ENCODE measurements at places on chromosomes 11 and 22.

DNA sequence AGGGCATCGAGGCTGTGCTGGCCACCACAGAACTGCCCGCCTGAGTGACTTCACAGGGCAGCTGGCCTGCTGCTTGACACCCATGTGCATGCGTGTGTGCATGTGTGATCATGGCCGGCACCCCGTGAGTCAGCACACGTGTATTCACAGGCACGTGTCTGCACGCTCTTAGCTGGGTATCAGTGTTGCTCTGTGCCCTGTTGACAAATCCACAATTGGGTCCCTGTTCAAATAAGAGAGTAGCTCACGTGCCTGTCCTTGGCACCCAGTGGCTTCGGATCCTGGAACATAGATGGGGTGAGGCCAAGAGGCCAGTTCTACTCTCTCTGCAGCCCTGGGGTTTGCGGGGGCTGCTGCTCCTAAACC lies 14.0 kb downstream of the B3GAT1 start:
- no peak for DNase-seq

GRCh38 chr22:30235687-30236170 lies 10.8 kb downstream of the LIF start:
- peak; percentile 42 for DNase-seq

DNA sequence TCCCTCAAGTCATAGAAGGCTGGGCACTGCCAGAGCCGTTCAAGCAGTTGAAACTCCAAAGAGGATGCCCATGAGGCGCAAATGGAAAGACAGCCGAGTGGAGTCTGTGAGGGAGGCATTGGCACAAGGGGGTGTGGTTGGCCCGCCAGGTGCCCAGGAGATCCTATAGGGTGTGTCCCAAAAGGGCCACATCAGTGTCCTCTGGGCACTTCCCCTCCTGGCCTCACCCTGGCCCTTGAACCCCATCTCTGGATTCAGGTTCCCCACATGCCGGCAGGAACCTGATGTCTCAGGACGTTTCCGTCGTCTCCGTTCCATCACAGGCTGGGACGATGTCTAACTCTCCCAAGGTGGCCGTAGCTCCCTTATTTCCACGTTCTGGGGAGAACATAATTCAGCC lies 54.3 kb downstream of the SBF1 start:
- DNase-seq, result no peak

DNA sequence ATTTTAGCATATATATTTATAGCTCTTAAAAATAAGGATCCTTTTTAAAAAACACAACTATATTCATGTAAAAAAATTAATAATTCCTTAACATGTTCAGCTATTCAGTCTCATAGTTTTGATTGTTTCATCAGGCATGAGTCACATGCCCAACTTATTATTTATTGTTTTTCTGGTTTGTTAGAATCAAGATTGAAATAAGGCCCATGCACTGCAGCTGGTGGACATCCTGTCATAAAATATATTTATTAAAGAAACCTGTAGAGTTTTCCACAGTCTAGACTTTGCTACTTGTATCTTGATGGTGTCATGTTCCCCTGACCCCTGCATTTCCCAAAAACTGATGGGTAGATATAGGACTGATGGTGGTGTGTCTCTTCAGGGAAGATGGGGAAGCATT lies 77.4 kb downstream of the PARVA start:
- no peak for DNase-seq

Measured in WERI-Rb-1 (cell line).